ENCODE measurements at places on chromosomes 7 and 10.

- DNase-seq: no peak
These were observed 60.9 kb downstream of the COBL start for GRCh38 chr7:51255536-51256208.

DNA sequence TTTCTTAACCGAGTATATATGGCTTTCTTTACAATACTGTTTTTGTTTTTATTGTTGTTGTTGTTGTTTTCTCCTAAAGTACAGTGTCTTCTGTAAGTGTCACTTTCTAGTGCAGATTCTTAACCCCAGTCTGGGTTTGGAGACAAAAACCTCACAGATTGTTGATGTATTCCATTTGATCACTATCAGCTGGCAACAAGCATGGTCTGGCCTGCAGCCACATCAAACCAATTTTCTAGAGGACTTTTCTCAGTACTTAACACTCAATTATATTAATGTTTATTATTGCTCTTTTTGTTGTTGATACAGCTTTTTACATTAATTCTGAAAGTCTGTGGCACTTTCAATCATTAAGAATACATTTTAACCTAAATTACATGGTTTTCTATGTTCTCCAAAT, 17.1 kb downstream of the LRRN3 start:
- DNase-seq: no peak

DNA sequence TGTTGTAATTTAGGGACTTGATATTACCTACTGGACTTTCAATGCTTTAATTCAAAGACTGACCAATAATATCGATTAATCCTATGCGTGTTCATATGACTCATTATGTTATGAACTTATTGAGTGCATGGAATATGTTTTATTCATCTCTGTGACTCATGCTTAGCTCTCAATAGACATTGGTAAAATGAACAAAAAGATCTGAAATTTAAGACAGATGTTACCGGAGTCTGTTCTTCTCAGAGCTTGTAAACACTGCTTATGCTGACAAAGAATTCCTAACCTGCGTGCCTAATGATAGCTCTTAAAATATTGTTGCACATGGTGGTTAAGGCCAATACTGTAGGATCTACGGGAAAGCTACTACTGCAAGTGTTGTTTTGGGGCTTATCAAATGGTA, 131.5 kb upstream of the ACBD5 start:
- no peak for DNase-seq

GRCh38 chr10:51250278-51250920, 176.1 kb downstream of the PRKG1 start:
- DNase-seq: no peak

GRCh38 chr10:96831867-96832720, at the start of gene LCOR:
TSS of gene LCOR (plus strand) at chr10:96832298. CDS start at chr10:96949058, 116,760 bp downstream.
- DNase-seq: peak; percentile 81

GRCh38 chr10:63439607-63440006, 26.2 kb downstream of the JMJD1C start:
- DNase-seq: no peak

GRCh38 chr10:77833225-77833624, 93.3 kb downstream of the DLG5 start:
- no peak for DNase-seq

- no peak for DNase-seq
These were observed 21.2 kb upstream of the BRAF start for GRCh38 chr7:140945940-140946339.

GRCh38 chr10:72790216-72790990, 98.5 kb downstream of the MCU start:
- DNase-seq: no peak

DNA sequence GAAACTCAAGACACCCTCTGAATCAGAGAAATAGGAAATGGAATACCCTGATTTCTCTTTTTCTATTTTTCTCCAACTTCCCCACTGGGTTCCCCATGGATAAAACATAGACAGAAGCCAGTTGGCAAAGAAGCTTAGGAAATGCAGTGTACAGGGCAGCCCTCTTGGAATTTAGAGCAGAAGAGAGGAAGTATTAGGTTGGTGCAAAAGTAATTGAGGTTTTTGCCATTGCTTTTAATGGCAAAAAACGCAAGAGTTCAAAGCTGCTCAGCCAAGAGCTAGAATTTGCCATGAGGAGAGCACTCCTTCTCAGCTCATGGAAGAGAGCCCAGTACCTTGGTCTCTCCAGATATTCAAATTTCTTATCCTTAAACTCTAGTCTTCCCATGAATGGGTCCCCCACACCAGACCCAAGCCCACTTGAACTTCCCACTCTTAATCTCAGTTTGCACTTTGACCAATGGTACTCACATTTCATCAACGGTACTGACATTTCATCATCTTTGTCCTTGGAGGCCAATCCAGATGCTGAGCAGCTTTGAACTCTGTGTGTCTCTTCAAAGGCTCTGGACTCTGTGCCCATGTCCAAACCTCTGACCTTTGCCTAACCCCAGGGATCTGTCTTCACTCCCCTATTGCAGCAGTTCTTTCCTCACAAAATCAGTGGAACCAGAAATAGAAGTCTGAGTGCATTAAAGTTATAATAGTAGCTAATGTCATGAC, 73.2 kb upstream of the PPP1R3C start:
- no peak for DNase-seq

DNA sequence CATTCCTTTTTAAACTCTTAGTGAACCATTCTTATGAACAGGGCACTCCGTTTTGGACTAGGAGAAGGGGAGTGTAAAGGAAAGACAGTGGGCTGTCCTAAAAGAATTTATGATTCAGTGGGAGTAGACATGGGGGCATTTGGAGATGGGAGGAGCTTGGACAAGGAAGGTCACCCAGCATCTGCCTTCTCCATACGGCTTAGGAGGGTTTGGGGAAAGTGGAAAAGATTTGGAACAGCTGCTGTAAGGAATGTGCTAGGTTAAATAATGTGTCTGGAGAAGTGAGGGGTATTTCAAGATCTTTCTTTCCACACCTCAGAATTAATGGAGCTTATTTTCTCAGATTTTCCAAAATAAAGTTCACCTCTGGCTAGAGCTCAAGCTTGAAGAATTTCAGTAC, 24.0 kb downstream of the SLC35G1 start:
- DNase-seq: no peak

DNA sequence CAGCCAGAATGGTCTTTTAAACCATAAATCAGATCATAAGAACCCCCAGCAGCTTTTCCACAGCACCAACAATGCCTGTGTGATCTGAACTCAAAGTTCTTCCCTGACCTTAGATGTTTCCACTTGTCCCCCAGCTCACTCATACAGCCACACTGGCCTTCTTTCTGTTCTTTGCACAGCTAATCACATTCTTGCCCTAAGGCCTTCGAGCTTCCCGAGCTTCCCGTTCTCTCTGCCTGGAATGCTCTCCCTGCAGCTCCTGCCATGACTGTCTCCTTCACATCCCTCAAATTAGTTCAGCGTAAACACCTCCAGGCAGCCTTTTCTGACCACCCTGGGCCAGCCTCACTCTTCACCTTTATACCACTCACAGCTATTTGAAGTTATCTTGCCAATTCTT, 166.8 kb upstream of the NFE2L3 start:
- DNase-seq: no peak

DNA sequence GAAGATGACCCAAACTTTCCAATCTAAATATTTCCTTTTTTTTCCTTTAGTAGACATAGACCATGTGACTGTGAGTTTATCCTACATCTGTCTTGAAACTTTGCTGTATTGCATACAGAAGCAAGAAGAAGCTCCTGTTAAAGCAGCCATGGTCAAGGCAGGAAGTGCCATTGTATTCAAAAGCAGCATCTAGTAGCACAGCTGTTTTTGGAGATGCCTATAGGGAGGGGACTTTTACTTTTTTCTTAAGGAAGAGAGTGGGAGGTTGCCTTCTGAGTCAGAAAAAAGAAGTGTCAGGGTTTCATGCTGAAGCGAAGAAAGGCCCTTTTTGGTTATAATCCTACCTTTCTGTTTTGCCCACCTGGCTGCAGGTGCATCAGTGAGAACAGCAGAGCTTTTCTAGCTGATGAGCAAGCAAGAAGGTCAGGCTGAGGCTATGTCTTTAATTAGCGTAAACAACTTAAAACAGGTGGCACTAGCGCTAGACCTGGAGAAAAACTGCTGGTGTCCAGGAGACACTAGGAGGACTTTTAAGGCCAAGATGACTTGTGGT, 234.1 kb upstream of the AGK start:
- DNase-seq: no peak

DNA sequence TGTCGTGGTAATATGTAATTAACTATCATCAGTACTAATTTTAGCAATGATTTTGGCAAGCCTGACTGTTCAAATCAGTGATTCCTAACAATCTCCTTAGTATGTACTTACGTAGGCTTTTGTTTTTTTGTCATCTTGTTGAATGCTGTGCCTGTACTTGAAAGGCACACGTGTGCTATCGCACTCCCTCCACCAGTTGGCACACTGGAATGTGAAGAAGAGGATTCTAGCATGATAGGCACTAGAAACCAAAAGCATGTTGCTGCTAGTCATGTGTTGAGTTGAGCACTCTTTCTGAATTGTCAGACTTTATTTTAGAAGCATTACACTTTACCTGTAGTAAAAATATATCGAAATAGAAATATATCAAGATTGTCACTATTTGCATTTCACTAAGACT, 59.1 kb downstream of the TASOR2 start:
- DNase-seq: no peak

- DNase-seq: no peak
These were observed 146.4 kb upstream of the LYZL2 start for GRCh38 chr10:30775779-30776591.

GRCh38 chr10:34280599-34281374, 534.3 kb downstream of the PARD3 start:
- no peak for DNase-seq

- no peak for DNase-seq
These were observed 16.6 kb downstream of the GNAI1 start for GRCh38 chr7:80151274-80151665.

DNA sequence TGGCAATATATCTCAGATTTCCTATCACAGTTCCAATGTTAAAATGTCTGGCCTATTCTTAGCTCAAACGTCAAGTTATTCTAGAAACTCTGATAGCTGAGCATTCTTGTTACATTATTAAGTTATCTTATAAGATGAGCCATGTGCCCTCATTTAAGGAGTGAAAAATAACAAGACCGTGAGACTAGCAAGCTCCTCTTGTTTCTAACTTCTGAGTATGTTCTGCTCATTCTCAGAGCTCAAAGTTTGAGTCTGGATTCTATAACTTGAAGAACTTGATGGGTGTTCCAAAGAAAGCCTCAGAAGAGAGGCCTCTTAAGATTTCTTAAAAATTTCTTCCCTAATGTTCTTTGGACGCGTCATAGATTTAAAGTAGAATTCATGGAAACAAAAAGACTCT, 215.2 kb downstream of the HTR7 start:
- no peak for DNase-seq

DNA sequence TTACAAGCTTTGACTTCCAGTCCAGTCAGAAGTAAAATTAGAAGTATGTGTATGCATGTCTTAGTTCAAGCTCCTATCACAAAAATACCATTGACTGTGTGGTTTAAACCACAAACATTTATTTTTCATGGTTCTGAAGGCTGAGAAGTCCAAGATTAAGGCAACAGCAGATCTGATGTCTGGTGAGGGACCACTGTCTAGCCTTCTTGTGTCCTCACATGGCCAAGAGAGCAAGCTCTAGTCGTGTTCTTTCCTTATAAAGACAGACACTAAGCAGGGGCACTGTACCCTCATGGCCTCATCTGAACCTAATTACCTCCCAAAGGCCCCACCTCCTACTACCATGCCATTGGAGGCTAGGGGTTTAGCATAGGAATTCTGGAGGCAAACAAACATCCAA, 41.3 kb upstream of the ARL4A start:
- DNase-seq: peak; percentile 15

DNA sequence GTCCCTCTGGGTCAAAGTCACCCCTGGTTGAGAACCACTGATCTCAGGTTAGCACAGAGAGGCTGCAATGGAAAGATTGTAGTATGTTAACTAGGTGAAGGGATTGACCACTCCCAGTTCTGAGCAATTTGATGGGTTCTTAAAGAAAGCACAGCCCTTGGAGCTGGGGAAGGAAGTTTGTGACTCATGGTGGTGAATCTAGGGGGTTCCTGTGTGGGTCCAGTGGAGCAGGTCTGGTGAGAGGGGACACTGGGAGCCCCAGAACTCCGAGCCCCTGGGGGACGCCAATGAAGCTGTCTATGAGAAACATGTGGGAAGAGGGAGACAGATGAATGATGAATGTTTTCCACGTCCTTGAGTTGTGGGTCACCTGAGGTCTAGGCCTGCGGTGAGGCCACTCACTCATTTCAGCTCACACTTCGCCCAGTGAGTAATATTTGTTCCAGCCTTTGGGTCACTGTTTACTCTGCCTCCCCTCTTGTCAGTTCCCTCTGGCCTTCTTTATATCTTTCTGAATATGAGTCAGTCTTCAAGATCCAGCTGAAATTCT, 341.9 kb downstream of the LRMDA start:
- DNase-seq: no peak

- no peak for DNase-seq
These were observed 78.8 kb upstream of the TMEM196 start for GRCh38 chr7:19852192-19852591.

GRCh38 chr7:126720232-126720631, 532.5 kb downstream of the GRM8 start:
- no peak for DNase-seq

- peak; percentile 48 for DNase-seq
These were observed 58.5 kb downstream of the LGI1 start for GRCh38 chr10:93816123-93816747.

GRCh38 chr7:117090791-117091190, 137.5 kb downstream of the ST7 start:
- no peak for DNase-seq

- DNase-seq: no peak
These were observed 27.9 kb upstream of the ASCC1 start for GRCh38 chr10:72243822-72244437.

- no peak for DNase-seq
These were observed 59.4 kb downstream of the RAB11FIP2 start for GRCh38 chr10:117987244-117987909.

- DNase-seq: peak; percentile 42
These were observed 134.6 kb upstream of the MGMT start for GRCh38 chr10:129332476-129332875.

DNA sequence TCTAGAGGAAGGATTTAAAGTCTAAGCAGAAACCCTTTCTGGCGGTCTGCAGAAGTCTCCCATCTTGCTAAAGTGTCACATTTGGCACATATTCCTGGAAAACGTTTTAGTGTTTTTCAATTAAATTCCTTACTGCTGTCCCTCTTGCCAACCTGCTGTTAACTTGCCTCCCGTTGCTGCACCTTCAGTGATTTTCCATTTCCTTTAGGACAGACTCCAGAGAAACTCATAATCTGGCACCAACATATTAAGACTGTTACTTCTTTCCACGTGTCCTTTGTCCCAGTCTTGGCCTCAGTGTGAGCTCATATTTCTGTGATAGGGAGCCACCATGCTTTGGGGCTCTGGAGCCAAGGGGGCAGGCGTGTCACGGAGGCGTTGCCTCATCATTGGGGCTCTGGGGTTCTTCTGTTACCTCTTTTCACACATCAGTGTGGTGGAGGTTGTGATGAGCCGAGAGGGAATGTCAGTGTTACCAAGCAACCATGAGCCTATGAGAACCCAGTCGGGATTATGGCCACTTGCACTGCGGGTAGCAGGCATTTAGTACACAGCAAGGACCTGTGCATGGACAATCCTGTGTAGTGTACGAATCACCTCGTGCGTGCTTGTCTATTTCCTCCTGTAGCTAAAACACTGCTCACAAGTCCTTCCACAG, 26.0 kb upstream of the ZNF32 start:
- DNase-seq: no peak

- DNase-seq: peak; percentile 73
These were observed at the start of gene DNAH11 for GRCh38 chr7:21542891-21543527. TSS of gene DNAH11 (plus strand) at chr7:21543039. CDS start at chr7:21543246, 207 bp downstream.

- no peak for DNase-seq
These were observed 28.9 kb downstream of the LRRC27 start for GRCh38 chr10:132360766-132361447.

Data from NT2/D1 (cell line).